ENCODE measurements at places on chromosomes 3 and 15. TPM values are rescaled to one million over a fixed set of nuclear protein-coding genes. Genes with fewer than 3 reads are reported as not detected.

EFHB gene
- 0.23 TPM for total RNA-seq

CD96 gene
- 108 TPM for total RNA-seq

SI gene
- total RNA-seq: not detected

COLQ gene
- total RNA-seq: 2.5 TPM

TGM5 gene
- total RNA-seq: 0.66 TPM

RAB6B gene
- 0.41 TPM for total RNA-seq

TMEM212 gene
- total RNA-seq: not detected

TF gene
- 0.74 TPM for total RNA-seq

THBS1 gene
- total RNA-seq: 561 TPM

VEPH1 gene
- 5.7 TPM for total RNA-seq
